Right cardiac atrium (tissue), 5 donors: ENCODE measurements at places on chromosomes 2 and 18. TPM values are rescaled to one million over a fixed set of nuclear protein-coding genes. Genes with fewer than 3 reads are reported as not detected.

DNA sequence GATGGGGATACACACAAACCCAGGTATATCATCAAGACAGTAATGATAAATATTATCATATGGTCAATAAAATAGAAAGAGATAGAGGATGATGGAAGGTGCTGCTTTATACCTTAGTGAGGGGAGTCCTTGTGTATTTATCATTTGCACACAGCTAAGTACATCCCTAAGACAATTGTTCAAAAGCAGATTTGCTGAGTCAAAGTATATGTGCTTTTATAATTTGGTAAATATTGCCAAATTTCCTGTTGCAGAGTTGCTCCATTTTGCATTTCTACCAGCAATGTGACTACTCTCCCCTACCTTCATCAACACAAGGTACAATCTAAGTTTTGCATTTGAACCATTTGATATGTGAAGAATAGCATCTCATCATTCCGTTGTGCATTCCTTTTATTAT lies 22.6 kb upstream of the PLEK start:
- no peak for DNase-seq

- no peak for DNase-seq
These were observed 30.1 kb upstream of the CCL20 start for GRCh38 chr2:227783404-227784138.

GRCh38 chr2:25430556-25430955 lies 88.8 kb upstream of the DNMT3A start:
- no peak for DNase-seq

- no peak for DNase-seq
These were observed 510.8 kb downstream of the TRIB2 start for GRCh38 chr2:13227578-13227977.

DNA sequence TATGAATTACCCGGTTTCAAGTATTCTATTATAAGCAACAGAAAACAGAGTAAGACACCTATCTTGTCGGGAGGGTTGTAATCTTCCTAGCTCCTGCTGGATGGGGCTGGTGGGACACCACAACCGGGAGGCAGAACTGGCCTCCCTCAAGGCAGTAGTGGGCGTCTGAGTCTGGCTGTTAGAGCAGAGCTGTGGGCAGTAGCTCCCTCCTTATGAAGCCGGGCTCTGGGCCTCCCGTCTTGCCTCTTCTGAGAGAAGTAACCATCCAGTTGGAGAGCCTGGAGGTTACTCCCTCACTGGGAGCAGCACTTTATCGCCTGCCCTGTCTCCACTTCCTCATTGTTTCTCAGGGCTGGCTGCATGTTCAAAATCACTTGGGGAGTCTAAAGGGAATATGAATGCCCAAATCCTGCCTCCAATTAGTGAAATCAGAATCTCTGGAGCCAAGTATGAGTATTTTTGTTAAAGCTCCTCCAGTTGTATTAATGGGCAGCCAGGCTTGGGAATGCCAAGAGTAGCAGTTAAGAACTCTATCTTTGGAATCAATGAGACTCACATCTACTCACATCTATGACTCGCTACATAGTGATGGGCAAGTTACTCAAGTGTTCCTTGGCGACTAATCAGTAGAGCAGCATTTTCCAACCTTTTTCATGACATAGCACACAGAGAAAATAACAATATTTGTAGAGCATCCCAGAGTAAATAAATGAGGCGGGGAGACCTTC lies 27.3 kb upstream of the NRP2 start:
- DNase-seq: no peak

The CCBE1 gene
- 0.78 TPM for total RNA-seq
